ENCODE measurements at places on chromosomes 6 and 20.

DNA sequence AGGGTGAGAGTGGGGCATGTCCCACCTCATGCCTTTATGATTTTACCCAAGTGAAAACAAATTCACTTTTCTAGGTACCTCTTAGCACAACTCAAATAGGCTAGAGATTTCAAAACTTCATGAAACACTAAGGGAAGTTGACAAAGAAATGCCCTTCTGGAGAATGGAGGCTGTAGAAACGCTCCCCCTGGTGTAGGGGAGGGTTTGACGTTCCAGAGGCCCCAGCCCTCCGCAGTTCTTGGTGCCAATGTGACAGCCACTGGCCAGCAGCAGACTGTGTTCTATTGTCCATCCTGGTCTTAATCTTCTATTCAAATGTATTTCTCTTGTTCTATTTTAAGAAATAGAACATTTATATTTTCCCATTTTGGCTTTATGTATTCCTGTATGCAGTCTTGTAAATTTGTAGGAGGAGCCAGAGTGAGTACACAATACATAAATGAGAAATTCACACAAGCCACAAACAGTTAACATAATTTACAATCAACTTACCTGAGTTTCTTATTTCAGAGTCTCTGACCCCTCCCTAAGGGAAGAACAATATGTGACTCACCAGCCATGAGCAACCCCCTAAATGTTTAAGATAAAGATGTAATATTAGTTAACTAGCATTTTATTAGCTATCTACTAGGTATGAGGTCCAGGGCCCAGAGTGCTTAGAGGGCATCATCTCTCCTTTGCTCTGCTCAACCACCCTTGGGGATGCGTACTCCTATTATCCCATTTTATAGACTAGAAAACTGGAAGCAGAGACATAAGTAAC lies 8.8 kb upstream of the MUC21 start:
- no peak for DNase-seq

DNA sequence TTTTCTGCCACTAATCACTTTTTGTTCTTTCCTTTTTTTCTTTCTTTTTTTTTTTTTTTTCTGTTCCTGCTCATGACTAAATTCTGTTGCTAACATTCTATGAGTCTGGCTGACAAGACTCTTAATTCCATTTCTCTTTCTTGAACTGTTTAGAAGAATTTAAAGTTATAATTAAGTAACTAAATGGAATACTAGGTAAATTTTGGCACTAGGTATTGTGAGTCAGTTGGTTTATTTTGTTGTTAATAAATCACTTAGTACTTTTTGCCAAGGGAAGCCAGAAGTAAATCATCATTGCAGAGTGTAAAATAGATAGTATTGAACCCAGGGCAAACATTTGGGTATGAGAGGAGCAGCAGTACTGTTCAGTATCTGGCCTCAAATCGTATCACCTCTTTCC lies 42.0 kb upstream of the PRDM1 start:
- no peak for DNase-seq

GRCh38 chr20:63655249-63655648 lies 2.0 kb upstream of the STMN3 start:
- DNase-seq = no peak

GRCh38 chr20:37571033-37571432 lies 43.4 kb upstream of the BLCAP start:
- no peak for DNase-seq

- DNase-seq = peak; percentile 11
Measured at GRCh38 chr20:63442100-63442493, 30.4 kb downstream of the KCNQ2 start.

- DNase-seq = no peak
Measured at GRCh38 chr6:99802396-99803031, 191.5 kb downstream of the MCHR2 start.

- DNase-seq = no peak
Measured at GRCh38 chr20:61407561-61407960, 155.5 kb downstream of the CDH4 start.

GRCh38 chr6:159966339-159966738 lies 2.5 kb upstream of the IGF2R start:
- no peak for DNase-seq

- DNase-seq = peak; percentile 0
Measured at GRCh38 chr6:32664827-32665362, 1.6 kb downstream of the HLA-DQB1 start.

- no peak for DNase-seq
Measured at GRCh38 chr6:100339574-100340255, 125.0 kb downstream of the SIM1 start.

- no peak for DNase-seq
Measured at GRCh38 chr20:34254979-34255378, 13.8 kb downstream of the ASIP start.

GRCh38 chr20:23260181-23260840 lies 90.3 kb upstream of the NXT1 start:
- no peak for DNase-seq

DNA sequence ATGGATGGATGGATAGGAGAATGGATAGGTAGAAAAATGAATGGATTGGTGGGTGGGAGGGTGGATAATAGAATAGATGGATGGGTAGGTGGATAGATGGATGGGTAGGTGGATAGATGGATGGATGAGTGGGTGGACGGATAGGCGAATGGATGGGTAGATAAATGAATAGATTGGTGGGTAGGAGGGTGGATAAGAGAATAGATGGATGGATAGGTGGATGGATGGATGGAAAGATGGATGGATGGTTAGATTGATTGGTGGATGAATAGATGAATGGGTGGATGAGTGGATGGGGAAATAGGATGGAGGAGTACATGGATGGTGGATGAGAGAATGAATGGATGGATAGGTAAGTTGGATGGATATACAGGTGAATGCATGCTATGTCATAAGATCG lies 110.5 kb downstream of the CEBPB start:
- no peak for DNase-seq

DNA sequence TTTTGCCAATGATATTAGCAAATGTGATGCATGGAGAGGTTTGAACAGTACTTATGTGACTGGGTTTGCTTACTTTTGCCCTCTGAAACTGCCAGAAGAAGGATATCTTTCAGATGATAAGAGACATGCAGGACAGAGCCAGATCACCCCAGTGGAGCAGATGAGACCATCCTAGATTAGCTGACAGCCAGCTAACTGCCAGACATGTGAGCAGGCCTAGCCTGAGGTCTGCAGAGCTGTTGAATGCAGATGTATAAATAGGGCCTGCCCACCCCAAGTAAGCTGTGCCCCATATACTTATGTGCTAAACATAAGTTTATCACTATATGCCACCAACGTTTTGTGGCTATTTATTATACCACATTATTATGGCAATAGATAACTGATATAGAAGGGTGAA lies 5.9 kb downstream of the ZSCAN31 start:
- DNase-seq = no peak

- peak; percentile 92 for DNase-seq
Measured at GRCh38 chr6:113447088-113447831, 409.9 kb upstream of the MARCKS start.

DNA sequence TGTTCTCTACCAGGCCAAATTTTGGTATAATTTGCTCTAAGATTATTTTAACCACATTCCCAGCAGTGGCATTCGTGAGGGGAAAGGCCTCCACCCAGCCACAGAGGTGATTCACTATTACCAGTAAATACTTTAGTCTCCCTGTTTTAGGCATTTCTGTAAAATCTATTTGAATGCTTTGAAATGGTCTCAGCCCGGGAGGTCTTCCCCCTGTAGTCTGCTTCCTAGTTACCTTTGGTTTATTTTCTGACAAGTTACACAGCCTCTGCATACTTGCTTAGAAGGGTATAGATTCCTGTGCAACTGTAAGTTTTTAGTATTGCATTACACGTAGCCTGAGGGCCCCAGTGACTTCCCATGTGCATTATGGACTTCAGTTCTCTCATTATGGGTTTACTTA lies 248.7 kb downstream of the C6orf118 start:
- DNase-seq = peak; percentile 2

DNA sequence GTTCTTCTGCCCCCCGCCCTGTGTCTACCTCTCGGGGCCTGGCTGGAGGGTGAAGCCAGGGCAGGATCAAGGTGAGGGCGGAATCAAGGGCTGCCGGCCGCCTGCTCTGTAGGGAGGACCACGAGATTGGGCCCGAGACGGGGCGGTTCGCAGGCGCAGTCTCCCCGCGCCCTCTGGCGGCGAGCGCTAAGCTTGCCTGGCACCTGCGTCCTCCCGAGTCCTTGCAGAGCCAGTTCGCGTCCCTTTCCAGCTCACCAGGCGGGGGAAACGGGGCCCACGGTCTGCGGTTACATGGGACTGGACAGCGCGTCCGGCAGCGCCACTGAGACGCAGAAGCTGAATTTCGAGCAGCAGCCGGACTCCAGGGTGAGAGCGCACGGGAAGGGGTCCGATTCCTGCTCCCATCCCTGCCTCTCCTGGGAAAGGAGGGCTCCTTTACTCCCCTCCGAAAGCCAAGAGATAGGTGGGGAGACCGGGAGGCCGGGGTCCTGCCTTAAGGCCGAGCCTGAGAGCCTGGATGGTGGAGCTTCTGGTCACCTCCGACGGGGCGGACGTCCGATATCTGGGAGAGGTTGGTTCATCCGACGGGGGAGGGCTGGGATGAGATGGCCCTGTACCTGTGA lies 3.6 kb upstream of the MATN4 start:
- DNase-seq = no peak

DNA sequence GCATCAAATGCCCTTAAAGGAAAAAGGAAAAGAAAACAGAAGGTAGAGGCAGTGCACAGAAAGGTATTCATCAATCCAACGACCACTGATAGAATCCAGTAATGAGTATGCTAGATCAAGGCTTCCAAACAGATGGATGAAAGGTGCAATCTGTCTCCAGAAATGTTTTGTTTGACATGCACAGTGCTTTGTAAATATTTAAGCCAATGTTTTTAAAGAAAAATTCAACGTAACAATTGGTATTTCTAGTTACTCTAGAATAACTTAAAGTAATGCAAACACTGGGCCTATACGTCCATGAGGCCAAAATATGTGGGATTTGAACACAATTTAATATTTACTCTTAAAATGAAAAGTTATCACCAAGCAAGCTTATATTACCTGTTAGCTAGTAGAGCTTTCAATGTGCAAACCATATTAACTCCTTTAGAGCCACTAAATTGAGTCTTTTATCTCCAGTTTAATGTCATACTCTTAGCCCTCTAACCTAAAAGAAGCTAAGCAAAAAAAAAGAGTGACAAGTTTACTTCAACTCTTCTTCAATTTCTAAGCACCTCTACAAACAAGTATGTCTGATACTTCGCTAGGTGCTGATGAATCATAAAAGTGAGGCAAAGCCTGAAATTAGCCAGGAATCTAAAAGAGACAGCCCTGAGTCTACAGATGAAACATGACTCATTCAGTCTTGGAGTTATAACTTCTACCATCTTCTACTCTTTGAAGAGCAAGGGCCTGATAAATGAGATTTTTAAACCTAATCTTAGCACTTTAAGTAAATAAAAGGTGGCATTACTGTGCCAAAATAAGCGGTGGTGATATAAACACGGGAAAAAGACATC lies 169.8 kb downstream of the PTPRK start:
- DNase-seq = peak; percentile 69

- no peak for DNase-seq
Measured at GRCh38 chr6:102355578-102355977, 962.1 kb downstream of the GRIK2 start.

GRCh38 chr6:167993169-167993568 lies 4.3 kb upstream of the KIF25 start:
- DNase-seq = no peak

DNA sequence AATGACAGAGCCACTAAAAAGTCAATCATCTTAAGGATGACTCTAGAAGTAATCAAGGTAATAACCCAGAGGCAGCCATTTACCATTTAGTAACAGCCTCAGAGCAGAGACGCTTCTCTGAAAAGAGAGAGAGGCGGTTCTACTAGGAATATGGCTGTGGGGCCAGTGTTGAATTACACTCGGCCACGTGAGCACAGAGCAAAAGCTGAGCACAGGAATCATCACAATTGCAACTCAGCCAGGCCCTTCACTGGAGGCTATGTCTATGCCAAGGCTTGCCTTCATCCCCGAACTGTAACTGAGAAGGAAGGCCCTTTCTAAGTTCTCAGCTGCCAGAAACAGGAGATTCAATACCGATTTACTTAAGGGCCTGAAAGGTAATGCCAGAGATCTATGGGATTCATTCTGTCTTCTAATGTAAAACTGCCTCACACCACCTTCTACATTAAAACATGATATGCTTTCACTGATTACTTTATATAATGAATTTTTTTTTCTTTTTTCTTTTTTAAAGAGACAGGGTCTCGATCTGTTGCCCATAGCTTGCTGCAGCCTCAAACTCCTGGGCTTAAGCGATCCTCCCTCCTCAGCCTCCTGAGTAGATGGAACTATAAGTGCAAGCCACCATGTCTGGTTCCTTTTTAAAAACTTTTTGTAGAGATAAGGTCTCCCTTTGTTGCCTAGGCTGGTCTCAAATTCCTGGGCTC lies 67.6 kb downstream of the NUDT3 start:
- DNase-seq = no peak

DNA sequence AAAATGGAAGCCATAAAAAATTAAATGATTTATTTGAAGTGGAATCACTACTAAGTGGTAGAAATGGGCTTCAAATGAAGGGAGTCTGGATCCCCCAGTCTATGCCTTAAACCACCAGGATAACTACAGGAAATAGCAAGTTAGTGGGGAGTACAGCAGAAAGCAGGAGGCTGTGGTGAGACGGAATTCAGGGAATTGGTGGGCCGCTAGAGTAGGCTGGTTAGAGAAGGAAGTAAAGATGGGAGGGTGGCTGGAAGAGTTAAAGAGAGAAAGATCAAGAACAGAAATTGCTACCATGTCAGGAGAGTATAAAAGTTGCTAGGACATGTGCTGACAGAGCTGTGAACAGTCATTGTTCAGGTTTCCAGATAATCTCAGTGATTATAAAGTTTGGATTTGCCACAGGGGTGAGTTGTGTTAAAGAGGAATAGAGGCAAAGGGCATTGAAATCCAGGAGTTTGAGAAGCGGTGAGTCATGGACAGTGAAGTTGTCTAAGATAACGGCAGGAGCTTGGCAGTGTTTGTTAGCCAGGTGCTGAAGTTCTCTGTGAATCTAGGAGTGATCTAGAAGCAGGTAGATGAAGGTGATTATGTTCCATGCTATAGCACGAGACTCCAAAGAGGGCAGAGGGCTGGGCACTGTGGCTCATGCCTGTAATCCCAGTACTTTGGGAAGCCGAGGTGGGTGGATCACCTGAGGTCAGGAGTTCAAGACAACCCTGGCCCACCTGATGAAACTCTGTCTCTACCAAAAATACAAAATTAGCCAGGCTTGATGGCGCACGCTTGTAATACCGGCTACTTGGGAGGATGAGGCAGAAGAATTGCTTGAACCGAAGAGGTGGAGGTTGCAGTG lies 13.7 kb upstream of the HINT3 start:
- peak; percentile 91 for DNase-seq

DNA sequence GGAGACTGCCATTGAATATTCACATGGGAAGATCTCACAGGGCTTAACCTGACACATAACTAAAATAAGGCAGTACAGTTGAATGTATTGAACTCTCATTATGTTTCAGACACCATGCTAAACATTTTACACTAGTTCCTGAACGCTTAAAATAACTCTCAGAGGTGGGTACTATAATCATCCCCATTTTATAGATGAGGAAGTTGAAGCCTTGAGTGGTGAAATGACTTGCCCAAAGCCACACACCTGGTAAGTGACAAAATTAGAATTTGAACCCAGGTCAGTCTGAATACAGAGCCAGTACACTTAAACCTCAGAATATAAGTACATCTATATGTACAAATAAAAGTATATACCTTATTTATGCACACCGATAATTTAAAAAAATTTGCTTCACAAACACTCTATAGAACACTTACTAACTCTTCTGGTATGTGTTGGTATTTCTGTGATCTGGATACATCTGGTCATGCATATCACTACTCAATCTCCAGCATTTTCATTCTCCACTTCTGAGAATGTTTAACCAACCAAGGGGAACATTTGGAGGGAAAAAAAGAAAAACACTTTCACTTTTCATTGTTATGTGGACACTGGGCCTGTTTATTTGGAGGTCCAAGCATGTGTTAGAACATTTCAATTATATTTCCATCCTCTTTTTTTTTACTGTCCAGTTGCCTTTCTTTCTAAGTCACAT lies 4.6 kb upstream of the BICRAL start:
- no peak for DNase-seq
